ENCODE measurements at places on chromosomes 7 and 10. TPM values are rescaled to one million over a fixed set of nuclear protein-coding genes. Genes with fewer than 3 reads are reported as not detected.

LRGUK gene
- 0.13 TPM for total RNA-seq

LRCH4 gene
- total RNA-seq: 21.3 TPM

PRR15 gene
- 2.0 TPM for total RNA-seq

MUC12 gene
- not detected for total RNA-seq

RAB11FIP2 gene
- total RNA-seq: 22.0 TPM

PSD gene
- total RNA-seq: 0.07 TPM

CRCP gene
- 36.6 TPM for total RNA-seq

FEZF1 gene
- not detected for total RNA-seq

TMEM140 gene
- total RNA-seq: 9.6 TPM

TMEM139 gene
- not detected for total RNA-seq

NPTX2 gene
- 0.40 TPM for total RNA-seq

BEND7 gene
- 12.9 TPM for total RNA-seq

OR2A42 gene
- total RNA-seq: not detected

RPEL1 gene
- 0.27 TPM for total RNA-seq

CTAGE8 gene
- not detected for total RNA-seq

ZNF12 gene
- 21.3 TPM for total RNA-seq

DYDC1 gene
- not detected for total RNA-seq

CAMK2B gene
- 1.1 TPM for total RNA-seq

RPS24 gene
- total RNA-seq: 2,760 TPM

NRP1 gene
- 281 TPM for total RNA-seq

AOAH gene
- not detected for total RNA-seq

PHYHIPL gene
- total RNA-seq: 0.07 TPM

WDFY4 gene
- 4.9 TPM for total RNA-seq

LRRC4 gene
- total RNA-seq: 1.3 TPM

PLPP4 gene
- total RNA-seq: 4.7 TPM

FIGNL1 gene
- total RNA-seq: 99.5 TPM

FGFR2 gene
- total RNA-seq: 0.27 TPM

EPDR1 gene
- total RNA-seq: 5.5 TPM

FOXP2 gene
- total RNA-seq: 0.40 TPM

PIP gene
- not detected for total RNA-seq

GPR37 gene
- 4.1 TPM for total RNA-seq

CALHM3 gene
- not detected for total RNA-seq

PROSER2 gene
- total RNA-seq: 10.2 TPM

TRIM50 gene
- not detected for total RNA-seq

PLAU gene
- 26.0 TPM for total RNA-seq

ANKRD61 gene
- total RNA-seq: 0.22 TPM

SNX13 gene
- total RNA-seq: 62.9 TPM

ENKUR gene
- total RNA-seq: 0.40 TPM

IDI1 gene
- total RNA-seq: 89.9 TPM

SLC18A2 gene
- total RNA-seq: under 0.01 TPM

BMPER gene
- total RNA-seq: 0.50 TPM

CALML3 gene
- total RNA-seq: not detected

SEMA3D gene
- total RNA-seq: 1.2 TPM

AKR1C4 gene
- not detected for total RNA-seq

PARG gene
- 35.9 TPM for total RNA-seq

SEPTIN14 gene
- total RNA-seq: not detected

CPVL gene
- not detected for total RNA-seq

GJC3 gene
- total RNA-seq: not detected
